ENCODE measurements at places on chromosomes 2 and 18.

GRCh38 chr2:103138123-103138901, 376.5 kb downstream of the TMEM182 start:
- no peak for DNase-seq

DNA sequence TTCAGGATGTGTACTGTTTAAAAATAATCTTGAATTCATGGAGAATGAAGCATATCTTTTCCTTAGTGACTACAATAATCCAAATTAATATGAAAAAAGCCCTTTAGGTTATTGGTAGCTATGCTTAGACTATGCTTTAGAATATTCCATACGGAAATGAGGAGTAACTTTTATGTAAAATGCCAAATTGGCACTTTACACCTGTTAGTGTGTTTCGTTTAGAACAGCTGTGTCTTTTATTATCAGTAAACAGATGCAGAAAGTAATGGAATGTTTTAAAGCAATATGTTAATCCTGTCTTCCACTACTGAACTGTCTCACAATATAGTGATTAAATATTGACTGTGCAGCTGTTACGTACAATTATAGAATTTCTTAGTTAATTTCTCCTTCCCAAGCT, 129.6 kb downstream of the PMS1 start:
- DNase-seq: no peak

GRCh38 chr2:188181067-188181838, 110.4 kb upstream of the GULP1 start:
- DNase-seq: no peak

DNA sequence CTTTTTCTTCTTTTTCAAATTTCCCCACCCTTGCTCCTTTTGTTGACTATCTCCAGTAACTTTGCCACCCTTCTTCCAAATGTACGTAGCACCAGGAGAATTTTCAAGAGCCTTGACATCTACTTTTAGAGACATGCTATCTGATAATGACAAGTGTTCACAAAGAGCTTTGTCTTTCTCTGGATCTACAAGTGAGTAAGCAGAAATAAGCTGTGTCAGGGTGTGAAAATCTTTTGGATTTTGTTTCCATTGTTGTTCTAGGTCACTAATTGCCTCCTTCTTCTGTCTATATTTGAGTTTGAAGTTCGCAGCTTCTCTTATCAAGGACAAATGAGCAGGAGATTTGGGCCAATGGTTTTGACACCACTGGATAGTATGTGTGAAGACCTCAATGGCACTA, 8.4 kb upstream of the C18orf32 start:
- DNase-seq: no peak

GRCh38 chr18:22998344-22998743, 65.2 kb downstream of the RBBP8 start:
- no peak for DNase-seq

GRCh38 chr2:157822993-157823392, 53.1 kb downstream of the ACVR1 start:
- DNase-seq: no peak

DNA sequence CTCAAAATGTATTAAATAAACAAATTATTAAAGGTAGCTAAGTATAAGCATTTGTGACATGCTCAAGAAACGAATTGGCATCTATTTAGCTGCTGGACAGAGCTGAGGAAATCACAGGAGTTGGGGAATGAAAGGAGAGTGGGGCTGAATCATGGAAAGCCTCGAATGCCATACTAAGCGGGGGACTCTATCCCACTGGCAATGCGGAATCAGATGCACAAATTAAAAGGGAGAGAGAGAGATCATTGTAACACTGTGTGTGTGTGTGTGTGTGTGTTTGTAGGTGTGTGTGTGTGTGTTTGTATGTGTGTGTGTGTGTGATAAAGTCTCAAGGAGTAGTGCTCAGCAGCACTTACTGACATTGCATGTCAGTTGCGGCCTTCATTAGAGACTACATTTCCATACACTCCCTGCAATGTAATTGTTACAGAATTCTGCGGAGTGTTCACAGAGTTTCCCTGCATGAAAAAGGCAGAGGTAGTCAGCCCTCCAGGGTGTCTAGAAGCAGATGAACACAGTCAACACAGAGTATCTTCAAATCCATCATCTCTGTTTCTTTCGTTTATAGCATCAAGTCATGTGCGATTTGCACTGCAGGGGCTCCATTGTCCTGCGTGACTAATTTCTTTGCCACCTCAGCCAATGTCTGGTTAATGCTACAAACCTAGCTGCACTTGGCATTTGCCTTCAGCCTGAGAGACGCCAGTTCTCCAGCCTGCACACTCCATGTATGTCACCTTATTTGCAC, 111.7 kb upstream of the CYRIA start:
- no peak for DNase-seq

GRCh38 chr2:123002660-123003248, 1022.3 kb upstream of the CNTNAP5 start:
- no peak for DNase-seq

All from activated naive CD8-positive, alpha-beta T cell treated with anti-CD3 and anti-CD28 coated beads, Interleukin-2, amount 50 U/mL, for 24 hours (primary cell).